ENCODE measurements at places on chromosomes 6 and 20. TPM values are rescaled to one million over a fixed set of nuclear protein-coding genes. Genes with fewer than 3 reads are reported as not detected.

DNA sequence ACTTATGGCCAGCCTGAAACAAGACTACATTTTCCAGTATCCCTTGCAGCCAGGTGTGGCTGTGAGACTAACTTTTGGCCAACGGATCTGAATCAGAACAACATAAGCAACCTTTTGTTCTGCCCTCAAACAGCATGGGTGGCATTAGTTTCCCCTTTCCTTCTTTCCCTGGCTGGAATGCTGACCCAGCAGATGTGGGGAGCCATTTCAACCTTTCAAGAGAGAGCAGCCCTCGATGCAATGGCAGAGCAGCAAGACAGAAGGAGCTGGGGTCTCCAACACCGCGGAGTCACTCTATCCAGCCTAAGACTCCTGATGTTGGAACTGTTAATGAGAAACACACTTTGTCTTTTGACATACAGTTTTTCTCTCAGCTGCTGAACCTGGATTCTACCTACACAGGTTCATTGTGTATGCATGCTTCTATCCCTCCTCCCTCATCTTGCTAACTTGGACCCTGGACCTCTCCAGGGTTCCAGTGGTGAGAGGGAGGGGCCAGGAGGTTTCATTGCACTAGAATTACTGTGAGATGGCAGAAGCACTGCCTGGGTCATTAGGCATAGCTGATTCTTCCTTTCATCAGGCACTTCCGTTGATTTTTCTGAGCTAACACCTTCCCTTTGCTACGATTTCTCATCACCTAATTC, 28.8 kb upstream of the DDR1 start:
- H3K36me3 ChIP-seq: no peaks in the 10 kb centered on the region
- no peak overlapping the region for H3K27ac ChIP-seq
- H3K4me3 ChIP-seq: no peak overlapping the region

DNA sequence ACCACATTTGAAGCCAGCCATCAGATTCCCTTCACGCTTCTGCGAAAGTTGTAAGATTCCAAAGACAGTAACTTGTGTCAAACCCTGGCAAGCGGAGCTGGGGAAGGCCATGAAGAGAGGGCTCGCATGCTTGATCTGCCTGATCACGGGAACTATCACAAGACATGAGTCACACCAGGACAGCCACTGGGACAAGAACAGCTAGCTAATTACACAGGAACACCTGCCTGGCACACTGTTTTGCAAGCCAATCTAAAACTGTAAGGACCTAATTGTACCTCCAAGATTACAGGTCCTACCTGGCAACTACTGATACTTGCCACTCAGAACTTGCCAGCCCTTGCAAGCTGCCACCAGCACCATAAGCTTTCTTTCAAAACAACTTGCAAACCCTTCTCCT, 289.3 kb downstream of the KIF16B start:
- H3K27me3 ChIP-seq: no peaks in the 10 kb centered on the region
- no peak overlapping the region for H3K4me3 ChIP-seq
- no peak for DNase-seq
- peaks cover 2% of the 10 kb centered on the region for H3K4me1 ChIP-seq
- H3K27ac ChIP-seq: no peak overlapping the region

GRCh38 chr20:51043811-51044210, 20.9 kb upstream of the KCNG1 start:
- peaks cover 2% of the 10 kb centered on the region for H3K4me1 ChIP-seq
- H3K36me3 ChIP-seq: no peaks in the 10 kb centered on the region
- peaks cover 7% of the 10 kb centered on the region for H3K27me3 ChIP-seq
- H3K27ac ChIP-seq: no peak overlapping the region

GRCh38 chr6:28643017-28643740, 117.5 kb downstream of the GPX5 start:
- DNase-seq: peak; percentile 75
- H3K36me3 ChIP-seq: no peaks in the 10 kb centered on the region
- no peak overlapping the region for H3K4me3 ChIP-seq
- H3K27ac ChIP-seq: peak overlapping the region; percentile 49

DNA sequence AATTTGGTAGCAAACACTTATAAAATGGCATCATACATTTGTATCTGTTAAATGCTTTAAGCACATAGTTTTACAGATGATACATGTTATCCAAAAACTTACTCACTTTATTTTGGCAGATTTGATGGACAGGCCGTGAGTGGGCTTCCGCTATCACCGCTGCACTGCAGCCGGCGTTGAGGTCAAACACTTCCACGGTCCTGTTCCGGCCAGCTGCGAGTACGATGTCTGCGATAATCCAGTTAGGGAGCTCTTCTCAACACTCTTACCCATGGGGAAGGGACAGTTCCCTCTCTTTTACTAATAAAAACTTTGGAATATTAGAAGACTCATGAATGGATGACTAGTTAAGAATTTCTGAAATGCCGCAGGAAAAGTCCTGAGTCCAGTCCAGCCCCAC, 69.0 kb downstream of the WDR27 start:
- no peaks in the 10 kb centered on the region for H3K4me1 ChIP-seq
- no peak for DNase-seq
- no peak overlapping the region for H3K27ac ChIP-seq
- no peaks in the 10 kb centered on the region for H3K27me3 ChIP-seq
- no peak overlapping the region for H3K4me3 ChIP-seq
- peaks cover 6% of the 10 kb centered on the region for H3K36me3 ChIP-seq

DNA sequence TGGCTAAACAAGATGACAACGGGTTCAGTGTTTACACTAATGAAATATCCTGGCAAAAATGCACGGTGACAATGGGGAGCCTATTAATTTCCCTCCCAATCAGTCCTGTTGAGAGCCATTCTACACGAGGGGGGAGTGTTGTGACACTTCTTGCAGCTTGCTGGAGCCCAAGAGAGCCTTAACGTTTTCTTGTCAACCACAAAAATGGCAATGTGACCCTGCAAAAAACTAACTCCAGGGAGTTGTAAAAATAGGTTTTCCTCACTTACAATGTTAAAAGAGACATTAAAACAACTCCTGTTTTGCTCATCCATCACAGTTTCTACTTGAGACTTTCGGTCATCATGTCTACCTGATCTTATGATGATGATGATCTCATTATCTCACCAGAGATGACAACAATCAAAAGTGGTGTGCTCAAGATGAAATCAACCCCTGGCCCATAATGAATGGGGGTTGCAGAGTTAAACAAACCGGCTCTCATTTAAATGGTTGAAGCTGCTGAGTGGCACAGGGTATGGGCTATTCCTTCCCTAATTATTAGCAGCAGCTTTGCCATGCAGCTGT, 57.9 kb downstream of the GJA10 start:
- H3K4me1 ChIP-seq: peaks cover 16% of the 10 kb centered on the region
- H3K27ac ChIP-seq: peak overlapping the region; percentile 33
- H3K27me3 ChIP-seq: no peaks in the 10 kb centered on the region
- H3K4me3 ChIP-seq: no peak overlapping the region

NOTCH4 gene
- 0.11 TPM for polyA plus RNA-seq

CLPSL1 gene
- not detected for polyA plus RNA-seq
